Right cardiac atrium (tissue), 5 donors: ENCODE measurements at places on chromosomes 3 and 15.

GRCh38 chr3:155179966-155180757 lies 100.0 kb downstream of the MME start:
- DNase-seq: no peak

DNA sequence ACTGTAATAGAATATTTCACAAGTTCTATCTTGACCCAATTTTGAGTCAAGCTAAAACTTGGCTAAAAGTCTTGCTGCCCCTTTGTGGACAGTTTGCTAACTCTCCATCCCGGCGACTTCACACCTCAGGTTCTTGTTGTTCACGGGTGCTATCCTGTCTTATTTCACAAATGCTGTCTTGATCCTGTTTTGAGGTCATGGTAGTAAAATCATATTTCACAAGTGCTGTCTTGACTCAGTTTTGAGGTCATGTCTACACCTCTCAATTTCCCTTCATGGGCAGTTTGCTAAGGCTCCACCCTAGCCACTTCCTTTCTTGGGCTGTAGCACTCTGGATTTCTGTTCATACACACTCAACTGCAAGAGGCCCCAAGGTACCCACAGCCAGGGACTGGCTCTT lies 45.0 kb upstream of the GK5 start:
- no peak for DNase-seq

- peak; percentile 75 for DNase-seq
Observed at GRCh38 chr3:151460774-151461450, at the start of gene IGSF10. Gene IGSF10, minus strand, starts transcription at chr3:151461061. Its CDS starts 2,352 bp downstream, at chr3:151458709.

GRCh38 chr3:190064112-190064511 lies 56.6 kb downstream of the P3H2 start:
- no peak for DNase-seq

DNA sequence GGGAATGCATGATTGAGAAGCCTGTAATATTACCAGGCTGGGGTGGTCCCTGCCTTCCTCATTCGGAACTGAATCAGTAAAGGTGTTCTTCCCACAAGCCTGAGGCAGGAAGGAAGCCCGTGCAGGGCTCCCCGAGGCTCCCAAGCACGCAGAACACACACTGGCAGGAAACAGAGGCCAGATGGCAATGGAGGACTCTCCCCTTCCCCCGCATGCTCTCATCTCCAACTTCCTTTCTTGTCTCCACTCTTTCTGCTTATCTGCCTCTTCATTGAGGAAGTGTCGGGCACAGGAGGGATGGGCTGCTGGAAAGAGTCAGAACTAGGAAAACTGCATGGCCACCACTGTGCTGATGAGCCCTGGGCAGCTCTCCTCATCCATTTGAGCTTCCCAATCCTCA lies 123.5 kb downstream of the NUP210 start:
- DNase-seq: no peak

DNA sequence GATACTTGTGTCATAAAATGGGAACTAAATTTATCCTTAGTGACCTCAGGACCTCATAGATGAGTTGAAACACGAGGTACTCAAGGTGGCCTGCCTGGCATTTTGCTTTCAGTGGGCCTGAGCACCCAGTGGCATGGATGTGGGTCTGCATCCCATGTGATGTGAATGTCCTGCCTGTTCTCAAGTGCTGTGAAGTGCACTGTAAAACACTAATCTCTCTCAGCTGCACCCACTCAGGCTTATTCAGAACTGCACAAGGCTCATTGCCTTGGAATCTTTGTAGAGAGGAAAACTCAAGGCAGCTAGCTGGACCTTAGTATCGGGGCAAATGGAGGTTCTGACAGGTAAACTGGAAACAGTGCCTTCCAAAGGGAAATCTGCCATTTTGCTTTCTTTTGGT lies 767.0 kb downstream of the TUSC7 start:
- no peak for DNase-seq

- DNase-seq: no peak
Observed at GRCh38 chr3:39718674-39719595, 90.5 kb upstream of the MYRIP start.

GRCh38 chr3:100412912-100413590 lies 11.7 kb downstream of the LNP1 start:
- no peak for DNase-seq
